Non-pigmented ciliary epithelial cell (primary cell): ENCODE measurements at places on chromosomes 3 and 15.

DNA sequence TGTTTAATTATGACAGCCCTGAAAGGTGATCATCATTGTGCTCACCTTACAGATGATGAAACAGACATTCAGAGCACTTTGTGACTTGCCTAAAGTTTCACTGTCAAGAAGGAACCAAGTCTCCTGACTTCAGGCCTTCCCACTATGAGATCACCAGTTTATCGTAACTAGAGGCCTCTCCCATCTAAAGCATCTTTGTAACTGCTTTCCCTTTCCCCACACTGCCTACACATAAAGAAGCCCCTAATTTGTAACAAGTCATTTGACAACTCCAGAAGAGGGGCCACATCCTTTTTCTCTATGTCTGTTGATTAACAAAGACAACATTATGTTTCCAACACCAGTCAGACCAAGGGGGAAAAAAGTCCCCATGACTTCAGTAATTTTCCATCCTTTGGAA is 1.1 kb downstream of the KLHL6 start:
- DNase-seq: no peak

DNA sequence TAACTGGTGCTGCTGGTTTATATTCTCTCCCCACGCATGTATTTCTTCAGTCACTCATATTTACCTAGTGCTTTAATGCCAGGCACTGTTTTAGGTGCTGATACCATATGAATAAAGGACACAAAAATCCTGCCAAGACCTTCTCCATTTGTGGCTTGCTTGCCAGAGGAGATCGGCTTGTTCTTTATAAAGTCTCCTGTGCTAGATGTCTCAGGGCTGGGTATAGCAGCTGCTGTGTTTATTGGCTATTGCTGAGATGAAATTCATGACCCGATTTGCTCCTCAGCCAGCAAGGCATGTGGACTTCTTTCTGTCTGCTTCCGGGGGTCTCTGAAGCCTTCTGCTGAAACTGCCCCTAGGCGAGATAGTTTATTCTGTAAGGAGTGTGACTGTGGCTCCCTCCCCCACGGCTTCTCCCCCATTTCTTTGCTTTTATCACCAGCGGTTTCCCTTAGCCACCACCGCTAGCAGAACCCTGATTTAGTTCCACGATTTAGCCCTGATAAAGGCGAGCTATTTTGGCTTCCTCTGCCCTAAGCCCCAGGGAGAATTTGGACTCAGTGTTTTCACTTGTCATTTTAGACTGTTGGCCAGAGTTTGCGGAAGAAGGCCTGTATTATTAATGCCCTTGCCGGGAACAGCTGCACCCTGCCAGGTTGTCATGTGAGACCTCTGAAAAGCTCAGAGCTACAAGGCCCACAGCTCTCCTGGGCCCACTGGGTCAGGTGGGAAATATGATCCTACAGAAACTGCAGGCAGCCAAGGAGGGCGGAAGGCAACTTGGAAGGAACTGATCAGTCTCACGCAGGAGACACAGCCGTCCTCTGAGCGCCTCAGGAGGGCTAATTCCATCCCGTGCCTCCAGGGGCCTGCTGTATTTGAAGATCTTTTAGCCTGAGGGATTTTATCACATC is 46.8 kb downstream of the ST6GAL1 start:
- DNase-seq: no peak

- peak; percentile 49 for DNase-seq
Measured at GRCh38 chr3:88038566-88038965, 20.2 kb downstream of the CGGBP1 start.

- DNase-seq: no peak
Measured at GRCh38 chr3:123540285-123540684, 44.6 kb downstream of the HACD2 start.

DNA sequence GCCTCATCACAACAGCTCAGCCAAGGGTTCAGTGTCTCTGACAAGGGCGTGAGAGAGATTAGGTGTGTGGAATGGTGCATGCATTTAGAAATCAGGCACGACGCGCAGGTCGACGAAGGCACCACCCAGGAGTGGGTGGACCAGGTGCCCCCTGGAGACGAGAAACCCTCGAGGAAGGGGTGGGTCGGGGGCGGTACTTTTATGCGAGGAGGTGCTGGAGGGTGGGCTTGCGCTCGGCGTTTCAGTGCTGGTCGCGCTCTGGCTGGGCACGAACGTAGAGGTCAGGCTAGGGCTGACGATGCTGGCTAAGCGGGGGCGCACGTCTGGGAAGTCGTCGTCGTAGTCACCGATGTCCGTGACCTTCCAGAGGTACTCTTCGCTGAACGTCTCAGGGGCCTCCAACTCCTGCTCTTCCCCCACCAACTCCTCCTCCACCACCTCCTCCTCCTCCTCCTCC is 393 bp downstream of the ERICH6 start:
- no peak for DNase-seq

GRCh38 chr15:84016371-84016770 is 219.2 kb upstream of the GOLGA6L4 start:
- no peak for DNase-seq

DNA sequence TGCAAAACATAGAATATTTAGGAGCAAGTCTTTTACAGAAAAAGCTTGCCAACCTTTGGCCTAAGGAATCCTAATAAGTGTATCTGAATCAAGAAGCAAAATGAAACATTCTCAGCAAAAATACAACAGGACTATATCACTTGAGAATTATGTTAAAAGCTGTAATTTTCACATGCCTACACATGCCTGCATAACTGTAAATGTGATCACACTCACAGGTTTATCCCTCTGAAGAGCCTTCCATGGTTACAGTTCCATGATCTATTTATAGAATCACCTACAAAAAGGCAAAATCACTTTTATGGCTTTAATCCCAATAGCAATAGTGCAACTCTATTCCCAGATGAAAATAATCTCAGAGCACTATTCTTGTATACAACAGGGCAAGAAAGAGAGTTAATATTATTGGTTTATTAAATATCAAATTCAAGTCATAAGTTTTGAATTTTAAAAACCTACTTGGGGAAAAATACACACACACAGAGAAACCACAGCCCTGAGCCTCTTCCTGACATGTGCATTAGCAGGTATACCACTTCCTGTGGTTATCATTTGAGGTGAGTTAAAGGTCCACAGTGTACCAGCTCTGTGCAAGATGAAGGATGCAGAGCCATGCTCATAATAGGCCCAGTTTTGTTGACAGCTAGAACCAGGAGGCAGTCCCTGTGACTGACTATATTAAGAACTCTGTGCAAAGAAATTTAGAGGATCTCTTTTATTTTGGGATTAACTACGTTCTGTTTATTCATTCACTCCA is 252.5 kb upstream of the TGFBR2 start:
- no peak for DNase-seq

GRCh38 chr15:73125219-73125618 is 73.0 kb downstream of the NEO1 start:
- no peak for DNase-seq

DNA sequence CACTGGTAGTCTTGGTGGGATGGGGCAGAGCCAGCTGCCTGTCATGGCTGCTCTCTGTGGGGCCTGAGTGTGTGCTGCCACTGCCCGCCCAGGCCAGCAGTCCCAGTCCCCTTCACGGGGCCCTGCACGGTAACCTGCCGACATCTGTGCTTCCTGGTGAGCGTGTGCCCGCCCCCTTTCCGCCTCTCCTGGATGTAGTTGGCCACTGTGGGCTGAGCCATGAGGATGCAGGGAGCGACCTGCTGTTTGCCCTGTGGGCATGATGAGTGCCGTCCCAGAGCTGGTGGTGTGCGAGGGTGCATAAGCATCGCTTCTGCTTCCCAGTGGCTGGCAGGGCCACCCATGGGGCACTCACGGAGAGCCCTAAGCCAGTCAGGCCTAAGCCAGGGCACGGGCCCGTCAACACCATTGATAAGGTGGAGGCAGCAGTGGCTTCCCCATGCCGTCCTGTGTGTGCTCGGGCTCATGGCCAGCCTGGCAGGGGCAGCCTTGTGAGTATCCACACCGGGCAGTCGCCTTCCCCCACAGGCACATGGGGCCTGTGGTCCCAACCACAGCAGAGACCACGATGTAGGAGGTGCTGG is 14.6 kb downstream of the PLXNA1 start:
- no peak for DNase-seq

DNA sequence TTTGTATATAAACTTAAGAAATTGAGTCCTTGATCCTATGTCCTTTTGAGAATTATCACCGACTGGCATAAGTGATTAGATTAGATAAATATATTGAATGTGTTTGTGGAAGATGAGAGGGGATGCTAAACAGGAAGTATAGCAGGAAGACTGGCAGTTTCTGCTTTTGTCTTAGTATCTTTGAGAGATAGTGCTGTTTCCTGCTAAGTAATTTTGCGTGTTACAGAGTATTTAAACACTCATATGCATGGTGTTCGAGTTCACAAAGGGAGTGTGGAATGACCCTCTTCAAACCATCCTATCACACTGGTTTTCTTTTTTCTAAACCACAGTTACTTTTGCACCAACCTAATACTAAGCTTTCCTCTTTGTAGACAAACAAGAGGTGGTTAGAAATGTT is 106.0 kb downstream of the KLHL25 start:
- DNase-seq: no peak

GRCh38 chr15:45378913-45379262 is 544 bp upstream of the GATM start:
- DNase-seq: no peak

DNA sequence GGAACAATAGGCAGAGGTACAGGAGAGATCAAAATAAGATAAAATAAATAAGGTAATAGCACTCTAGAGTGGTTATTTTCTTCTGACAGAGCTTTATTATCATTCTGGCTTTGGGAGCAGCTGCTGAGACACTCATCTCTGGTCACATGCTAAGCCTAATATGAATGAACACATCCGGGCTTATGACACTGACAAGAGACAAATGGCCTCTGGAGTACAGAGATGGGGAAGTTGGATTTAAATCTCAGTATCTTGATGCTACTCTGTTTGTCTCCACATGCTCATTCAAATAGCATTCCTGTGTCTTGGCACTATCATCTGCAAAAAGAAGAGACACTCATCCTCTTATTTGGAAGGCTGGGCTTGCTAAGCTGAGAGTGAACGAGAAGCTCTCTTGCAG is 55.6 kb downstream of the TMEM45A start:
- no peak for DNase-seq

GRCh38 chr3:16060358-16060852 is 114.1 kb upstream of the GALNT15 start:
- DNase-seq: peak; percentile 100

DNA sequence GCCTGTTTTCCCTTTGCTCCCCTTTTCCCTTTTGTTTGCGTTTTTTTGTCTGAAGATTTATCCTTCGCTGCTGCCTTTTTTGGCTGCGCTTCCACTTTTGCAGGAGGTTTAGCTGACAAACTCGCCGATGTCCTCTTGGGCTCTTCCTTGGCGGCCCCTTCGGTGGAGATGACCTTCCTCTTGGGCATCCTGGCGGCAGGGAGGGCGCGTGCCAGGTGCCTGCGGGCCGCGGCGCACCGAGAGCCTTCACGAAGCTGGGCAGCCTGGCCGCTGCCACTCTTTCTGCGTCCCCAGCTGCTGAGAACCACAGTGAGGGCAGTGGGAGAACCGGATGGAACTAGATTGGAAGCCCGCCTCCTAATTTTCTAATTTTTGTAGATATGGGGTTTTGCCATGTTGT is 197.1 kb upstream of the C2CD4B start:
- no peak for DNase-seq

- DNase-seq: no peak
Measured at GRCh38 chr3:179972881-179973423, 63.8 kb downstream of the PEX5L start.
